ENCODE measurements at places on chromosomes 4 and X.

GRCh38 chr4:57314636-57315035 lies 204.5 kb upstream of the IGFBP7 start:
- no peak for DNase-seq

DNA sequence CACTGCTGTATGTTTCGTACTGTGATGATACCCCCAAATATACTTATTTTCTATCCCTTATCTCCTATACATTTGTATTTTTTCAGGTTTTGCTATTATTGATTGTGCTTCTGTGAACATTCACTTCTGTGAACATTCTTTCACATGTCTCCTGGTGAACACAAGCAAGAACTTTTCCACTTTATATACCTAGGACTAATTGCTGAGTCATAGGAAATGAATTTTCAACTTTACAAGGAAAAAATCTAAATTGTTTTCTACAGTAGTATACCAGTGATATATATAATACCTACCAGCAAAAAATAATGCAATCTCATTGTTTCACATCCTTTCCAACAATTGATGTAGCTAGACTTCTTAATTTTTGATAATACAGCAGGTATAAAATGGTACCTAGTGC lies 139.5 kb upstream of the MAGEB18 start:
- no peak for DNase-seq

DNA sequence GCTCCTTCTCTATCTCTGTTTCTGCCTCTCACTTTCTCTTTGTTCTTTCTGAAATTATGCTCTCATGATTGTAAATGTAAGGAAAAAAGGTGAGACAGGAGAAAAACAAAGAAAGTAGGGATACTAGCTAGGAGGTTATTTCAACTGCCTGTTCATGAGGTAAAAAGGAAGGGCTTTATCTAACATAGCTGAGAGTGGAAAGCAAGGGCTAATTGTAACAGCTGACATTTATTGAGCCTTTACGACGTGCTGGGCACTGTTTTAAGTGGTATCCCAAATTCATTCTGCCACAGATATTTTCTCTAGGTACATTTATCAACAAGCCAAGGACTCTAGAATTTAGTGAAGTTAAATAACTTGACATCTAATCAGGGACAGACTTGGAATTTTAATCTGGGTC lies 133.1 kb upstream of the GNPDA2 start:
- no peak for DNase-seq

DNA sequence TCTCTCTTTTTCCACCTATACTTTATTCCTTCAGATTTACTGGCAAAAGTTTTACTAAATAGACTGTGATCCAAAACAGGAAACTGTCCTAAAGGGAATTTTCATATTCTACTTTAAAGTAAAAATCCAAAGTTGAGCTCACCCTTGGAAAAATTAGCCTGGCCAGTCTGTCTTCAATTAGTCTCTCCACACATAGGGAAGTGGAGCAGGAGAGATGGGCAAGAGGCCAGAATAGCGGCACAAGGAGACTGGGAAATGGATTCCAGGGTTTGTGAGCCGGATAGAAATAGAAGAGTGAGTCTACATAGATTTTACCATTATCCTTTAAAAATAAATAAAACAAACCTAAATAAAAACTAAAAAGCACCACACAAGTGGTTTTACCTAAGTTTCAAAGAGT lies 16.2 kb upstream of the FRMD7 start:
- DNase-seq, result no peak

GRCh38 chr4:19982556-19982955 lies 269.1 kb upstream of the SLIT2 start:
- DNase-seq, result no peak

GRCh38 chr4:185532293-185532692 lies 3.0 kb downstream of the PDLIM3 start:
- DNase-seq, result no peak

DNA sequence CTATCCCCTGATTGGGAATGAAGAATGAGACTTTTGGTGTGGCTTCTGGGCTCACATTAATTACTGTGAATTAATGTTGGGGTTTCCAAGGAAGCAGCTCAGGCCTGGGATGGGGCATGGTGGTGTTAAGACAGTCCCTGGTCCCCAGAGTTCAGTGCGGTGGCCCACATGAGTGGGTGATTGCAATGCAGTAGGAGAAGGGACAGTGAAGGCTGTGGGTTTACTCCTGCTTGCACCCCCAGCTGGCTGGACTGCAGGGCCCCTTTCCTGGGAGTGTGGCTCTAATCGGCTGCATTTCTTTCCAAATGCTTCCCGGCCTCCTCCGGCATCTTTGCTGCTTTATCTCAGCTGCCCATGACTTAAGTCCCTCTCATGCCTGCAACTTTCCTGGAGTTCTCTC lies 28.2 kb upstream of the GPR78 start:
- no peak for DNase-seq

GRCh38 chrX:149470955-149471354 lies 34.2 kb downstream of the IDS start:
- DNase-seq, result peak; percentile 60

- no peak for DNase-seq
These were observed 194.4 kb downstream of the COX18 start for GRCh38 chr4:72875138-72875537.

- no peak for DNase-seq
These were observed 57.3 kb upstream of the TCEAL2 start for GRCh38 chrX:102067966-102068723.

- DNase-seq, result no peak
These were observed 2.8 kb upstream of the TENM3 start for GRCh38 chr4:182240161-182241130.

DNA sequence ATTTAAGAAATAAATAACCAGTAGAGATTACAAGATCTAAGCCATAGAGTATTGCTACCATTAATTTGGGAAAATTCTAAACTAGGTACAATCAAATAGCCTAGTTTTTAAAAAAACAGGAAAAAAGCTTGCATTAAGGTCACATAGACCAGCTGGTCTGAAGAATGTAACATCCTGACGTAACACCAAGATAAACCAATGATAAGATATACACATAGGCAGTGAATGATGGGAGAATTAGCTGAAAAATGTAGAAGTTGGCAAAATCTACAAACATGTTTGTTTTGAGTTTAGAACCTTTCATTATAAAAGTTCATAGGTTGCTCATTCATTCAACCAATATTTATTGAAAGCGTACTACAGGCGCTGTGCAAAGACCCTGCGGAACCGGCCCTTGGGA lies 120.0 kb downstream of the SH3RF1 start:
- DNase-seq, result no peak

- no peak for DNase-seq
These were observed 2.2 kb upstream of the VGLL1 start for GRCh38 chrX:136529795-136530194.

- DNase-seq, result peak; percentile 5
These were observed 32.1 kb upstream of the MTNR1A start for GRCh38 chr4:186587416-186588018.

GRCh38 chr4:101282076-101282844 lies 65.1 kb downstream of the PPP3CA start:
- DNase-seq, result no peak

- no peak for DNase-seq
These were observed 184.7 kb upstream of the S100G start for GRCh38 chrX:16465081-16465876.

All from HuH-7 (cell line).